Stimulated activated CD4-positive, alpha-beta T cell treated with anti-CD3 and anti-CD28 coated beads, TNF-alpha, amount 100 ng/mL, for 4 hours (primary cell): ENCODE measurements at places on chromosomes 16 and 17.

DNA sequence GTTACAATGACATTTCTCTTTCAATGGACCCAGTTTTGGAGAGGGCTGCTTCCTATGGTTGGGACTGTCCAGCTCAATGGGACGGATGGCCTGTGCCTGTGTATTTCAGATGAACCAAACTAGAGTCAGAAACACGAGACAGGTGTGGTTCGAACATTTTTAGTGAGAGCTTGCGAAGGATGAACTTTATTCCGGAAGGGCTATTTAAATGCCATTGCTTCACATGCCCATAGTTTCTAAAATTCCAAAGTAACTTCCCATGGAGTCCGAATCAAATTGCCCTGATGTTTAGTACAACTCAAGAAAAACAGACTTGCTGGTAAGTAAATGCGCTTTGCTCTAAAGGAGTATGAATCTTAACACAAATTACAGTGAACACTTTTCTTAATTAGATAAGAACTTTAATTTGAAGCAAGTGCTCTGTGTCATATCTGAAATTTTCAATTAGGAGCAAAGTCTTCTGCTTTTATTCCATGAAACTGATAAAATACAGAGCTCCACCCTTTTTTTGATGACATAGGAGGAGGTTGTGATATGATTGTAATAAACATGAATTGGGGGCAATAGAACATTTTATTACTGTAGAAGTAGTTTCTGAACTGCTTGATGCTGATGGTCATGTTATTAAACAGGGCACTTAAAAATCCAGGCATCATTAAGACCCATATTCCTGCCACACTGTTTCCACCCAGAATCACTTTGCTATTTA, 1.3 kb downstream of the KRT20 start:
- no peak for DNase-seq

DNA sequence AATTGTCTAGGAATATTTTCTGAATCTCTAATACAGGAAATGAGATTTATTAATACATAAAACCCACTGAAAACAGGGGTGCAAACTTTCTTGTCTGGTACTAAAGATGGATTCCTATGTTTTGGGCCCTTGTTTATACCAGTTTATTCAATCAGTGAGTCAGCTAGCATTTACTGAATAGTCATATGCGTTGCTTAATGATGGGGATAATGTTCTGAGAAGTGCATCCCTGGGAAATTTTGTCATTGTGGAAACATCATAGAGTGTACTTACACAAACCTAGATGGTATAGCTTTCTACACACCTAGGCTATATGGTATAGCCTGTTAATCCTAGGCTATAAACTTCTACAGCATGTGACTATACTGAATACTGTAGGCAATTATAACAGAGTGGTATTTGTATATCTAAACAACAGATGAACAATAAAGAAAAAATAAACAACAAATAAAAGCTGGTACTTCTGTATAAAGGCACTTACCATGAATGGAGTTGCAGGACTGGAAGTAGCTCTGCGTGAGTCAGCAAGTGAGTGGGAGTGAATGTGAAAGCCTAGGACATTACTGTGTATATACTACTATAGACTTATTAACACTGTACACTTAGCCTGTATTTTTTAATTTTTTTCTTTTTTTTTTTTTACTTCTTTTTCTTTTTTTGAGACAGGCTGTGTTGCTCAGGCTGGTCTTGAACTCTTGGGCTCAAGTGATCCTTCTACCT, 63.7 kb downstream of the SIAH1 start:
- no peak for DNase-seq

DNA sequence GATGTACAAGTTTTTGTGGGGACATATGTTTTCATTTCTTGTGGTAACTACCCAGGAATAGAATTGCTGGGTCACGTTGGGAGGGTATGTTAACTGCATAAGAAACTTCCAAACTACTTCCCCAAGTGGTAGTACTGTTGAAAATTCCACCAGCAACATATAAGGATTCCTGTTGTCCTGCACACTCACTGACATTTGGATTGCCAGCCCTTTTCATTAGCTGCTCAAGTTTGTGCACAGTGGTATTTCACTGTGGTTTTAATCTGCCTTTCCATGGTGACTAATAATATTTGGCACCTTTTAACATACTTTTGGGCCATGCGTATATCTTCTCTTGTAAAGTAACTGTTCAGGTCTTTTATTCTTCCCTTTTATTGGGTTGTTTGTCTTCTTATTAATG, 103.3 kb downstream of the GNAO1 start:
- DNase-seq, result no peak

GRCh38 chr17:1713878-1714426, 3.8 kb upstream of the TLCD2 start:
- no peak for DNase-seq

DNA sequence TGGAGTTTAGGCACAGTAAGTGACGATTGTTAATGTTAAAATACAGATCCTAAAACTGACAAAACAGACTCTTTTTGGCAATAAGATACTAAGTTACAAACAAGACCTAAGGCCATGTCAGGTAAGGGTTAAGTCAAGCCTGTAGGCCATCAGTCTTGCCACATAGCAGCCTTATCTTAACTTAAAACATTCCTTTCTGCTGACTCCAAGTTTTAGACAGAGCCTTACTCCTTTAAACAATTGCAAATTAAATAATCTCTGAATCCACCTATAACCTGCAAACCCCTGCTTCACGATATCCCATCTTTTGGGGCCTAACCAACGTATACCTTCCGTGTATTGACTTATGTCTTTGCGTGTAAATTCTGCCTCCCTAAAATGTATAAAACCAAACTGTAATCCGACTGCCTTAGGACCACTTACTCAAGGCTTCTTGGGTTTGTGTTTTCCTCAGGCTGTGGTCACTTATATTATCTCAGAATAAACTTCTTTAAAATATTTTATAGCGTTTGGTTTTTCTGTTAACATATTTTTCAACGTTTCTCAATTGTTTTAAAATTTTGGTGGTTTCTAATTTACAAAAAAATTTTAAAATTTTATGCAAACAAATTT, 64.4 kb downstream of the EFCAB5 start:
- DNase-seq, result no peak

DNA sequence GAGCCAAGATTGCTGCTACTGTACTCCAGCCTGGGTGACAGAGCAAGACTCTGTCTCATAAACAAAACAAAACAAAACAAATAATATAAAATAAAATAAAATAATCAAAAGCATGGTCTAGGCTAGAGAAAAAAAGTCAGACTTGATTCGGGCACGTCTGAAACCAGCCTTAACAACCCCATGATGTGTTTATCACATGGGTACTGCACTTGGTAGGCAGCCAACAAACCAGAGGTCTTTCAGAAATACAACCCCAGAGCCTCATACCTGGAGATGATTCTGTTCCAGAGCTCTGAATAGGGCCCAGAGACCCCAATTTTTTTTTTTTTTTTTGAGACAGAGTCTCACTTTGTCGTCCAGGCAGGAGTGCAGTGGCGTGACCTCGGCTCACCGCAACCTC, 9.6 kb upstream of the HAPSTR1 start:
- DNase-seq, result no peak

- DNase-seq, result no peak
Observed at GRCh38 chr17:77499699-77500435, 359.1 kb downstream of the SEC14L1 start.

DNA sequence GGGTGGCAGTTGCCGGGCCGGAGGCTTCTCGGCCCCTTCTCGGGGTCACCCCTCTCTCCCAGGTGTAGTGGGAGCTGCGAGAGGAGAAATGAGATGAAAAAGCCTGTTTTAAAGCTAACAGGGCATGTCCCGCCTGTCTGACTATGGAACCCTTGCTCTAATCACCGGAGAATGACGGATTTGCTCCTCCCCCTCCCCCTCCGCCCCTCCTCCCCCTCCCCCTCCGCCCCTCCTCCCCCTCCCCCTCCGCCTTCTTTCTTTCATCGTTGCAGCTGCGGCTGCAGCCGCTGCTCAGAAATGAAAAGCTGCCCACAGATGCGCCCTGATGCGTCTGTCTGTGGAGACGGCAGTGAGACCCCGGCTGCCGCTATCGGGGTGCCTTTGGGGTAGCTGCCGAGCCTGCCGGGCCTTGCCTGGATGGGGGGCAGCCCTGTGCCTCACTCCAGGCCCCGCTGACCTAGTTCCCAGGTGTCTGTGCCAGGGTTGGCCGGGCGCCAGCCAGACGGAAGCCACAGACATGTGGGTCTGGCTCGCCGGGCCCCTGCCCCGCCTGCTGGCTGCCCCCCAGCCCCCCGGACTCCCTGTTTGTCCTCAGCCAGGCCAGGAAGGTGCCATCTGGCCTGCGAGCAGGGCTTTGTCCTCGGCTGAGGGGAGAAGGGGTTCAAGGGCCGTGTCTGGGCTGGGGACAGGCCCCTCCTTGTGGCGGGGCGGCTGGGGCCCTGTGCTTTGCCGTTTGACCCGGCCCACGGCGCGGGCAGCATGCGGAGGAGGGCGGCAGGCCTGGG, 37.7 kb downstream of the GINS2 start:
- no peak for DNase-seq

DNA sequence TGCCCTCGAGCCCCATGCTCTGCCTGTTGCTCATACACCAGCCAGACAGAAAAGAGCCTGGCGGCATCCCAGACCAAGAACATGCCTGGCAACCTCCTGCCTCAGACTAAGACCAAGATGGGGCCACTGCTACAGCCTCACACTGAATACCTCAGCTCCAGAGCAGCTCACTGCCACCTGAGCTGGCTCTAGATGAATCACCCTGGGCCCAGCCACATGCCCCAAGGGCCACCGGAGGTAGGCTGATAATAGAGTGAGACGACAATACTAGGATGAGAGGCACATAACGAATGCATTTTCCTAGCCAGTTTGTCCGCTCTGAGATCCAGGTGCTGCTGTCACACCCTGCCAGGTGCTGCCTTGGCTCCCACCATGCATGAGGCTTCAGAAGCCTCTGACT, 13.0 kb downstream of the PIP4K2B start:
- DNase-seq, result no peak

DNA sequence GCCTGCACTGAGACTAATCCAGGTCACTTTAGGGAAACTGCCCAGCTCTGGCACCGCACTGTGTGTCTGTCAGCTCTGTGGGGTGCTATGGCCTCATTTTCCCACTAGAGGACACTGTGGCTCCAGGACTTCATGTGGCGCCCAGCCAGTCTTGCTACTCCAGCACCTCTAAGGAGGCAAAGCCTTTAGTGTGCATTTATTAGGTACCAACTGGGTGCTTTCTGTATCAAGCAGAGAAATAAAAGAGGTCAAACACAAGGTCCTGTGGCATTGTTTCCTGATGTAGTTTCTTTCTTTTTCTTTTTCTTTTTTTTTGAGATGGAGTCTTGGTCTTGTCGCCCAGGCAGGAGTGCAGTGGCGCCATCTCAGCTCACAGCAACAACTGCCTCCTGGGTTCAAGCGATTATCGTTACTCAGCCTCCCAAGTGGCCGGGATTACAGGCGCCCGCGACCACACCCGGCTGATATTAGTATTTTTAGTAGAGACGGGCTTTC, 12.5 kb upstream of the RHBDL3 start:
- DNase-seq, result peak; percentile 46

GRCh38 chr16:2507052-2507659, 6.6 kb upstream of the ATP6V0C start:
- DNase-seq, result no peak
